Peyer's patch (tissue), 4 donors: ENCODE measurements at places on chromosomes 4 and X. TPM values are rescaled to one million over a fixed set of nuclear protein-coding genes. Genes with fewer than 3 reads are reported as not detected.

GRCh38 chr4:8141935-8142334 is 16.7 kb downstream of the ABLIM2 start:
- H3K27me3 ChIP-seq = no peaks in the 10 kb centered on the region
- no peak for DNase-seq
- H3K4me1 ChIP-seq = no peaks in the 10 kb centered on the region
- H3K27ac ChIP-seq = no peak overlapping the region
- no peak overlapping the region for H3K4me3 ChIP-seq

- H3K27ac ChIP-seq = no peak overlapping the region
- H3K36me3 ChIP-seq = no peaks in the 10 kb centered on the region
- DNase-seq = no peak
These were observed 154.9 kb downstream of the PARM1 start for GRCh38 chr4:75087865-75088264.

GRCh38 chr4:100278567-100278966 is 88.3 kb upstream of the DDIT4L start:
- no peaks in the 10 kb centered on the region for H3K36me3 ChIP-seq
- no peak overlapping the region for H3K4me3 ChIP-seq
- no peaks in the 10 kb centered on the region for H3K27me3 ChIP-seq
- no peaks in the 10 kb centered on the region for H3K4me1 ChIP-seq
- no peak overlapping the region for H3K27ac ChIP-seq

NXF2 gene
- total RNA-seq = not detected

SFRP2 gene
- 7.2 TPM for total RNA-seq

BRS3 gene
- total RNA-seq = not detected

PTCHD1 gene
- total RNA-seq = 0.18 TPM
